ENCODE measurements at places on chromosomes 4 and X.

DNA sequence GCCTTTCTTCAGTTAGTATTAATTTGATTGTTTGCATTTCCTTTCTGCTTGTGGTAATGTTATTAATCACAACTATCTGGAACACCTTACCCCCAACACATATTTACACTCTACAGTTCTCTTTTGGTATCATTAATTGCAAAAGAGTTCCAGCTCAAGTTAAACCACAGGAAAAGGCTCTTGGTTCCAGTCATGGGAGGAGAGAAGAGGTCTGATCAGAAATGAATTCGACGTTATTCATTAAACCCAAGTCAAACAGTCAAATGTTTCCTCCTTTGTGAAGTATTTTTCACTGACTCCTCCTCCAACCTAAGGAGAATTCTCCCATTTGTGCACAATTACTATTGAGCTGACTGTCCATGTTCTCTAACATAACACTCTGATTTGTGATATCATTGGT lies 91.4 kb downstream of the SLC39A8 start:
- no peak for DNase-seq

DNA sequence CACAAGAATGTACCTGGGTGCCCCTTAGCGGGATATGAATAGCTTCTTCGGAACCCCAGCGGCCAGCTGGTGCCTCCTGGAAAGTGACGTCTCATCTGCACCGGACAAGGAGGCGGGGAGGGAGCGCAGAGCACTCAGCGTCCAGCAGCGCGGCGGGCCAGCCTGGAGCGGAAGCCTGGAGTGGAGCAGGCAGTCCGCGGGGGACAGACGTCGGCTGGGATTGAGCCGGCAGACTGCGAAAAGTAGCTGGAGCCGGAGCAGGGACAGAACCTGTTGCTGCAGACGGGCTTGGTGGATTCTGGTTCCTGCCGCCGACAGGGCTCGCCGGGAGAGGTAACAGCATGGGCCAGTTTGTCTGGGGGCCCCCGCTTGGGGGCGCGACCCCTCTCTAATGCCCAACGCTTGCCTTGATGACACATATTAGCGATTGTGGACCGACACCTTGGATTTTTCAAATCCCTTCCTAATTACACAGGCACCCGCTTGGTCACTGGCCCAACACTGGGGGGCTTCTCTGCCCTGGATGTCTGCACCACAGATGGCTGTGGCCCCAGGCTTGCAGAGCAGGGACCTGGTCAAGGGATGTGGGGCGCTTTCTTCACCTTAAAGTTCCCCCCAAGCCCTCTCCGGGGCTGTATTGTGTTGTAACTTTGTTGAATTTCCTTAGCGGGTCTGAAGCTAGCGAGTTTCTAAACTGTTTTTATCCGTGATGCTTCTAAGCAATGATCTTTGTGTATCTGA lies at the start of gene NPFFR2:
NPFFR2 (plus strand) TSS at position 133 of the 741 bp plus-strand sequence. CDS start 96,592 bp downstream, outside the sequence.
- DNase-seq = no peak

DNA sequence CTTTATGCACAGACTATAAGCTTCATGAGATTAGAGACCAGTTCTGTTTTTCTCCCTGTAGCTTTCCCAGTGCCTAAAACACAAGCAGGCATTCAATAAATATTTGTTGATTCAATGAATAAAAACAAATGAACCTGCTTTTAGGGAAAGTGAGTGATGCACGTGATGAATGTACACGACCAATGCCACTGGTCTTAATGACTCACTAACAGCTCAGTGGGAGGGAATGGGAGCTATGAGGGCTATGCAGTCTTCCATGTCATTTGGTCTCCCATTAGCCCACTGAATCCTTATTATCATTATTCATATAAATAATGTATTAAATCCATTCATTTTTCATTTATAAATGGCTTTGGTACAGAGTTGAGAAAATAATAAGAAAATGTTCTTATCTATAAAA lies 247.4 kb downstream of the FBXO8 start:
- DNase-seq = no peak

DNA sequence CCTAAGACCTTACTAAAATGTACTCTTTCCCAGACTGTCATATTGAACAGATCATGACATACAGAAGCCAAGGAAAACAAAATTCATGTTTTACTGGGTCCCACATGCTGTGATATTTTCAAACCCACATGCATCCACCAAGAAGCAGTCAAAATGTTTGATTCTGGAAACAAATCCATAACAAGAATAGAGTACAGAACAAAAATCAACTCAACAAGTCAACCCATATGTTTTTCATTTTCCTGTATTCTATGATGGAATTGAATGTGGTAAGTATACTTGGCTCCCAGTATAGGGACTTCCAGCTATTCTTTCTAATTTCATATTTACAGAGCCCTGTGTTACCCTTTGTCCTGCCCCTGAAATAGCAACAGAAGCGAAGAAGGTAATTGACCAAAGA lies 106.8 kb downstream of the COL25A1 start:
- no peak for DNase-seq

DNA sequence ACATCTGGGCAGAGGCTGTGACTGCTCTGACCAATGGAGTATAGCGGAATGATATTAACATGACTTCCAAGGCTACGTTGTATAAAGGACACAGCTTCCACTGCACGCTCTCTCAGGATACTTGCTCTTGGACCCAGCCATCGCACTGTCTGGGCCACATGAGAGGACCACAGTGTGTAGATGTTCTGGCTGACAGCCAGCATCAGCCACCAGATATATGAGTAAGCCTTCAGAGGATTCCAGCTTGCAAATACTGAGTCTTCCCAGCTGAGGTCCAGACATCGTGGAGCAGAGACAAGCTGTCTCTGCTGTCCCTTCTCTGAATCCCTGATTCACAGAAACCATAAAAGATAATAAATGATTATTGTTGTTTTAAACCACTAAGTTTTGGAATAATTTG lies 146.8 kb upstream of the USP9X start:
- no peak for DNase-seq

DNA sequence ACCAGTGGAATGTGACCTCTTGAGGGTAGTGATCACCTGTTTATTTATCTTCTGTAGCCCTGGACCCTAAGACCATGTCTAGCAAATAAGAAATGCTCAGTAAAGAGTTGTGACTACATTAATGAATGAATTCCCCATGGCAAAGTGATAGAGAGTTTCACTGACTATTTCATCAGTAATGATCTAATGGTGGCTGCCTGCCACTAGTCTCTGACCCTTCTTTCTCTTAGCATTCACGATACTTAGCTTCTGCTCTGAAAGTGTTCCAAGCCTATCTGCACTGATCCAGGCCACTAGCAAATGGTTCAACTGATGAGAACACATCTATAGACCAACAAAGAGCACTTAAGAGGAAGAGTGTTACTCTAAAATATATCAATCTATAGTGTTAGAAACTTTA lies 50.0 kb upstream of the RASGEF1B start:
- DNase-seq = no peak

GRCh38 chr4:4856071-4857000 lies 3.1 kb upstream of the MSX1 start:
- no peak for DNase-seq

DNA sequence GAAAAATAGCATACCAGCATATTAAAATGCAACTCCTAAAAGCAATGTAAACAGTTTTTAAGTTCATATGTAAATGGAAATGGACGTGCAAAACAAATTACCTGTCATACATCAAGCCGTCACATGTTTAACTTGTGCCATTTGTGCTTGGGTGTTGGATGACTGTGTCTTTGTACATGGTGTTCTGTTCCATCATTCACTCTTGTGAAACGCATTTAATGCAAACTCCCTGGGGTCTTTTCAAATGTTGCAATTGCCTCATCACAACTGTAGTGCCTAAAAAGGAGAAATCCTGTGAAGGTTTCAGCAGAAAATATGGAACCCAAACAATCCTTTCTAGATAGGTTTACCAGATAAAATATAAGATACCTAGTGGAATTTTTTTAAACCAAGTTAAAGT lies 52.4 kb downstream of the PHOX2B start:
- no peak for DNase-seq

GRCh38 chrX:154349979-154350378 lies 24.5 kb downstream of the FLNA start:
- DNase-seq = no peak

GRCh38 chrX:5876984-5877596 lies 351.6 kb downstream of the NLGN4X start:
- peak; percentile 0 for DNase-seq

DNA sequence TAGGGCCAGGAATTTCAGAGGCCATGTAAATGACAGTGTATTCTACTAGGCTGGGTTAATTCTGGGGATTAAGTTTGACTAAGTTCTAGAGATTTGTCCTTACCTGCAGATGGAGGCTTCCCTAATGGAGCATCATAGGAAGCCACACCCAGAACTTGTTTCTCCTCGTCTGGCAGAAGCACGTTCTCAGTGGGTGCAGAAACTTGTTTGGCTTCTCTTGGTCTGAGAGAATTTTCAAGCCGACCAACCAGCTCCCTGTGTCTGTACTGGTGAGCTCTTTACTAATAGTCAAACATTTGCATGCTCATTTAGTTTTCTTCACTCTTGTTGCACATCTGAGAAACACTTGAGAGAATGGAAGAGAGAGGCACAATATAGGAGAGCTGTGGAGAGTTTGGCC lies 907 bp upstream of the ATP10D start:
- DNase-seq = no peak

GRCh38 chrX:8673201-8673600 lies 58.7 kb downstream of the ANOS1 start:
- DNase-seq = no peak

GRCh38 chr4:10105421-10105820 lies 11.2 kb downstream of the WDR1 start:
- DNase-seq = no peak

DNA sequence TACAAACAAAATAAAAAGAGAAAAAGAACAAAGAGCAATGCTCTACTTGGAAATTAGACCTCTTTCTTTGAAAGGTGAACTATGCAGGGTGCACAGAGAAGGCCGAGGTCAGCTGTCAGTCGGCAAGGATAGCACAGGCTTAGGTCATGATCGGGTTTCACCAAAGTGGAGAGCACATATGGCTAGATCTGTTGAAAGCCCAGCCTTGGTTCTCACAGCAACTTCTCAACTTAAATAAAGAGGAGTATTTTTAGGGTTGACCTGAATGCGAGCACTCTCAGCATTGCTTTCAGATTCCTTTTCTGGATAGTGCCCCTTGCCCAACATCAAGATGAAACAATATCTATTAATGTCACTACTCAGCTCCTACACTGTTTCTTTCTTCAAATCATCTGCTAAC lies 122.9 kb upstream of the GPC4 start:
- no peak for DNase-seq

- peak; percentile 8 for DNase-seq
Measured at GRCh38 chr4:4663028-4663427, 121.2 kb upstream of the STX18 start.

- DNase-seq = peak; percentile 37
Measured at GRCh38 chrX:147069926-147070325, 255.4 kb upstream of the CXorf51A start.

DNA sequence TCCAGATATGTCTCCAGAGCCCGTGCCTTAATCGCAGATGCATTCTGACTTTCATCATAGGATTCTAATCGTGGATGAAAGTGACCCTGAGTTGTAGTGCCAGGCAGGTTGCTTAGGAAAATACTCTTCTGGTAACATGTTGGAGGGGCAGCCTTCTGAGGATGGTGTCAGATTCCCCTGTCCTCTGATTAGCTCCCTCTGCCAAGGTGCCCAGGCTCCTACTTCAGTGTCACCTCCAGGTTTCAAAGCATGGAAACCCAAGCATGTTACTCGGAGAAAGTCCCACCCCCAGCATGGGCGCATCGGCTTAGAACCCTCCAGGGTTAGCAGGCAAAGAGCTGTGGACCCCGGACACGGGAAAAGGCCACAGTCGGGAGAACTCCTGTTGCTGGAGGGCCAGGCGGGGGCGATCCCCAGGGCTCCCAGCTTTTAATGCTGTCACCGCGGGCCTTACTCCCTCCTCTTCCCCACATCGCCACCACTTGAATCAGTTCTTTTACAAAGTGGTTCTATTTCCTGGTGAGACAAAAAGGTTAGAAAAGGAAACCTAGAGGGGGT lies 44.5 kb downstream of the TRIM2 start:
- no peak for DNase-seq

- no peak for DNase-seq
Measured at GRCh38 chr4:173056271-173056670, 112.3 kb upstream of the GALNT7 start.

- DNase-seq = no peak
Measured at GRCh38 chrX:2823795-2824386, 4.8 kb upstream of the GYG2 start.

- no peak for DNase-seq
Measured at GRCh38 chr4:112076919-112077608, 68.2 kb upstream of the FAM241A start.

- DNase-seq = no peak
Measured at GRCh38 chr4:156606554-156607477, 364.8 kb downstream of the PDGFC start.

GRCh38 chrX:36957425-36958328 lies 50.5 kb upstream of the FAM47C start:
- DNase-seq = no peak

- DNase-seq = no peak
Measured at GRCh38 chrX:69844636-69845035, 205.1 kb downstream of the AWAT2 start.

DNA sequence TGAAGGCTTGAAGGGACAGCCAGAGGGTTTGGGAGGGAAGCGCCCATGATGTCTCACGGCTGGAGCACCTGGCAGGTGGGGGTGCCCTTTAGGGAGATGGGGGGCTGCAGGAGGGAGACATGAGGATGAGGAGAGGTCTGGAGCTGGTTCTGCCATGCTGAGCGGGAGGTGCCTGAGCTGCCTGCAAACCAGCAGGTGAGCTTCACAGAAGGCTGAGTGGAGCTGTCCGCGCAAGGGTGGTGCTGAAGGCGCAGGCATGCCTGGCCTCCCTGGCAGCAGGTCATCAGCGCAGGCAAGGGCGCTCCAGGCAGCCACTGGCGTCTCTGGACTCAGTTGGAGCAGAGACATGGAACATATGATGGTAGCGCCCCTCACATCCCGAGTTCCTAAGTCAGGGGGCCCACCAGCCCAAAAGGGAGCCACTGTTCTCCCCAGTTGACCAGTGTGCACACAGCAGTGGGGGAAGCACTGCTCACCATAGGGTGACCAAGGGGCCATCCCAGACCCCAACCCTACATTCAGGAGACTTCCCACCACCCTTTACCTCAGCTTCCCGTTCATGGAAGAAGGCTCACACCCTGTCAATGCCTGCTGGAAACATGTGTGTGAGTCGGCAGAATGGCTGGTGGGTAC lies 25.8 kb downstream of the ADRA2C start:
- DNase-seq = peak; percentile 4

DNA sequence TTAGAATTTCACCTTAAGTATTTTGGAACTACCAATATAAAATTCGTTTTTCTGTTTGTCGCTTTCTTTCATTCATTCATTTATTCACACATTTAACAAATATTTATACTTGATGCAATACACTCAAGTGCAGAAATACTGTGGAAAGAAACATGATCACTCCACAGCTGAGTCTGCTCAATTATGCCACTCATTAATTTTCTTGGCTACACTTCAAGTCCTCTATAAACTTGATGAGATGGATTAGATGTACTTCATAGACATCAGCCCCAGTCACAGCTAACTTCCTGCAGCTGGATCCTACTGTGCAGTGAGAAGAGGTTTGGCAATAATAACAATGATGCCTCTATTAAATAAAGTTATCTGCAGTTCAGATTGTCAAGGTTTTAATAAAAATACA lies 208.1 kb downstream of the PDGFC start:
- DNase-seq = no peak

Data from MV-4-11 (cell line).